ENCODE measurements at places on chromosomes 6 and 20.

DNA sequence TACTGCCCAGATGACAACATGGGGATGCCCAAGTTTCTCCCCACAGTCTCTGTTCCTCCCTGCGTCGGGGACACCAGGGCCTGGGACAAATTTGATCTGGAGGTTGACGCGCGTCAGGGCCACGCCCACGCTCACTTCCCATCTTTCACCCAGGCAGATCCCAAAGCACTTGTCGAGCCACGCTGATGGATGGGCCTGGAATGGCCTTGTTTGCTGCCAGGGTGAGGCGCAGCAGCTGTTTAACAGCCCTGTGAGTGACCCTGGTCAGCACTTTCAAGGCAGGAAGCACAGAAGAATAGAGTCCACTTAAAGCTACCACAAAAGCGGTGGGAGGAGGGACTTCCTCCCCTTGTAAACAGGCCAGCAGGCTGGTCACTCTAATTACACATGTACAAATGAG lies 324.7 kb upstream of the JARID2 start:
- no peak for DNase-seq

DNA sequence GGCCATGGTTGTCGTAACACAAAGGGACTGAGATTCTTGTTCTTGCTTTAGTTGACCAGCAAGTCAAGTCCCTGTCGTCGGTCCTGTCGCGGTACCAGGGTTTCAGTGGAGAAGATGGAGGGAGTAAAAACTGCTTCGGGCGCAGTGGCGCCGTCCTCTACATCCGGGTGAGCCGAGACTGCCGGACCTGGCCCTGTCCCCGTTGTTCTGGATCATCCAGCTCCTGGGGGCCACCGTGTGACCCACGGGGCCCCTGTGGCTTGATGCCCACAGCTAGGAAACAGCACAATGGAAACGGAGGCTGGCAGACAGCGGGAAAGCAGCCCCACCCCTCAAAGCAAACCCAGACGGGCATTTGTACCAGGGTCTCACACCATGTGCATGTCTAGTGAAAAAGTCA lies 15.0 kb downstream of the MTG2 start:
- DNase-seq = no peak

- DNase-seq = no peak
Measured at GRCh38 chr20:32115211-32115767, 5.8 kb downstream of the TM9SF4 start.

GRCh38 chr20:50456452-50457324 lies 53.5 kb upstream of the PTPN1 start:
- no peak for DNase-seq

All from Jurkat, Clone E6-1 (cell line).